ENCODE measurements at places on chromosomes 11 and 22.

DNA sequence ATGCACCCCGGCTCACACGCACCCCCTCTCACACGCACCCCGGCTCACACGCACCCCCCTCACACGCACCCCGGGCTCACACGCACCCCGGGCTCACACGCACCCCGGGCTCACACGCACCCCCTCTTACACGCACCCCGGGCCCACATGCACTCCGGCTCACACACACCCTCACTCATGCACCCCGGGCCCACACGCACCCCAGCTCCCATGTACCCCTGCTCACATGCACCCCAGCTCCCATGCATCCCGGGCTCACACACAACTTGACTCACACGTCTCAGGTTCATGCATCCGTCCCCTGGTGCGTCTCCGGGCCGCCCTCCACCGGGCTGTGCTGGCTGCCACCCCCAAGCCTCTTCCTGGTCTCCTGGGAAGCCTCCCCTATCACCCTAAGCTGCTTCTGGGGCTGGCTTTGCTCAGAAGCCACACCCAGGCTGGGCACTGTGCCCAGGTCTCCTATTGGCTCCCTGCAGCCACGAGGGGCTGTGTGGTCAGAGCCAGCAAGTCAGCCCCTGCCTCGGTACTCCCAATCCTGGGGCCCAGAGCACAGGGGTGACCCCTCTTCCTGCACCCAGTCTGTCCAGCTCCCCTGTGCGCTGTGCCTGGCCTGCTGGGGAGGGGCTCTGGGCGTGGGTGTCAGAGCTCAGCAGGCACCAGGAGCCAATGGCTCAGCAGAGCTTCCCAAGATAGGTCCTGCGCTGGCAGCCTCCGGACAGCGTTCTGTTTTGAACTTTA, 16.9 kb downstream of the TSPAN4 start:
- DNase-seq = peak; percentile 31

DNA sequence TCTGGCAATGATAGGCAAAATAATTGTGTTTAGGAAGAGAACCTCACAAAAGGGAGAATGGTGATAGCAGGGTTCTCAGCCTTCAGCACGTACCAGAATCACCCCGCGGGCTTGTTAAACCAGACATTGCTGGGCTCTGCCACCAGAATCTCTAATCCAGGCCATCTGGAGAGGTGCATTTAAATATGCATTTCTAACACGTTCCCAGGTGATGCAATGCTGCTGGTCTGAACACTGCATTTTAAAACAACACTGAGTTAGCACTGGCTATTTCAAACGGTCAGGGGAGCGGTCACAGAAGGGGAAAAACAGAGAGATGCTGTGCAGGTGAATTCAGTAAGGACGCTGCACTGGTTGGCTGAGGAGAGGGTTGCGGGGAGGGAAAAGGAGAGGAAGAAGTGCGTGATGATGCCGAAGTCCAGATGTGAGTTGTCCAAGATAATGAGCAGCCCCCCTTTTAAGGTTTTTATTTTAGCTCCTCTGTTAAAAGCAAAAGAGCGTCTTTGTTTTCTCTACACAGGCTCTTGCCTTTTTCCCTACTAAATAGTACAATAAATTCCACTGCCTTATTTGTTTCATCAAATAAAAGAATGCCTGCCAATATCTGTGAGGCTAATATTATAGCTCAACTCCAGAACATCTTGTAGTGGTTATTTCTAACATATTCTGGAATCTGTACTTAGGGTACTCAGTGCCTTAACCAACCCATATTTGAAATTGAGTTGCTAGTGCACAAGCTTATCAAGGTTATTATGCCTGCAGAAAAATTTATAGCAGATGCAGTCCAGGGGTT, 109.6 kb upstream of the POU2AF2 start:
- DNase-seq = no peak

- peak; percentile 63 for DNase-seq
These were observed 36.9 kb upstream of the CLPB start for GRCh38 chr11:72471005-72471898.

DNA sequence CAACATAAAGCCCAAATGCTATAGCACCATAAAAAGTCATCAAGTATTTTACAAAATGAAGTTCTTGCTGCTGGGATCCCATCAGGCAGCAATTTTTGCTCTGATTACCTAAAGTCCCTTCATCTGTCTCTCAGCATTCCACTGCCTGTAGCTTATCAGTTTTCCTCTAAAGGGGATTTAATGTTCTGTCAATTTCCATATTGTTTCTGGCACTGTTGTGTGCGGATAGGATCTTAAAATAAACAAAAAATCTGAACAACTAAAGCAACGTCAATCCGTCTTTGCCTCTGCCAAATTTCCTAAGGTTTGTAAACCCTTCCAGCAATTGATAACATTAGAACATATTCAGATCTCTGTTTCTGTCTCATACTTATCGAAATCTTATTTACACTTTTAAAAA, 1126.3 kb upstream of the RAG2 start:
- DNase-seq = no peak

- no peak for DNase-seq
These were observed 994 bp downstream of the PPP6R3 start for GRCh38 chr11:68461575-68461917.

All from NCI-H748 treated with DMSO at 0.1 percent for 48 hours (cell line).